ENCODE measurements at places on chromosomes 7 and 10. TPM values are rescaled to one million over a fixed set of nuclear protein-coding genes. Genes with fewer than 3 reads are reported as not detected.

- DNase-seq = no peak
Measured at GRCh38 chr7:155652156-155653114, 8.0 kb downstream of the RBM33 start.

GRCh38 chr7:112509402-112509801 is 28.6 kb downstream of the LSMEM1 start:
- no peak for DNase-seq

DNA sequence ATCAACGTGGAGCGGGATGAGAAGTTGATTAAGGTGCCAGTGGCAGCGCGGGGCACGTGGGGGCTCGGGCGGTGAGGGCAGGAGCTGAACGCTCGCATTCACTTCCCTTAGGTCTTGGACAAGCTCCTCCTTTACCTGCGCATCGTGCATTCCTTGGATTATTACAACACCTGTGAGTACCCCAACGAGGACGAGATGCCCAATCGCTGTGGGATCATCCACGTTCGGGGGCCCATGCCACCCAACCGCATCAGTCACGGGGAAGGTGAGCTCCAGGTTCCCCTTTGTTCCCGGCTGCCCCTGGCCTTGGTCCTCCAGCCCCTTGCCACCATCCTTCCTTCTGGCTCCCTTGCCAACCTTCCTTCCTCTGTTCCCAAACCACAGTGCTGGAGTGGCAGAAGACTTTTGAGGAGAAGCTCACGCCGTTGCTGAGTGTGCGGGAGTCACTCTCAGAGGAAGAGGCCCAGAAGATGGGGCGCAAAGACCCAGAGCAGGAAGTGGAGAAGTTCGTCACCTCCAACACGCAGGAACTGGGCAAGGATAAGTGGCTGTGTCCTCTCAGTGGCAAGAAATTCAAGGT is 2.5 kb downstream of the UFSP1 start:
- no peak for DNase-seq

DNA sequence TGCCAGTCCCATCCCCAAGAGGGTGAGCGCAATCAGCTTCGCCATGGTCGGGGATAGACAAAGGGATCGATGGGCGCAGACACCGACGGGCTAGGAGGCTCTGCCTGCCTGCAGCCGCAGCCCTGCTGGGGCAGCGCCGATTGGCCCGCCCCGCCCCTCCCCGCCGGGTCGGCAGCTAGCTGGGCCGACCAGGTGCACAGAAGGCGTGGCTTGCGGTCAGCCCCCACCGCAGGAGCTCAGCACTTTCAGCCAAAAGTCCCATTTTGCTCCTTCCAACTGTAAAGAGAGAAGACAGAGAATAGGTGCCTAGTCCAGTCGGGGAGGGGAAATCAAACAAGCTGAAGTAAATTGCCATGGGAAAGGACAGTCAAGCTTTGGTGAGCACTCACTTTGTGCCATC is at the start of gene PON1:
Gene PON1 (minus strand): TSS at position 102 of the 400 bp plus-strand sequence. CDS start 57 bp downstream, at position 45.
- DNase-seq = no peak

DNA sequence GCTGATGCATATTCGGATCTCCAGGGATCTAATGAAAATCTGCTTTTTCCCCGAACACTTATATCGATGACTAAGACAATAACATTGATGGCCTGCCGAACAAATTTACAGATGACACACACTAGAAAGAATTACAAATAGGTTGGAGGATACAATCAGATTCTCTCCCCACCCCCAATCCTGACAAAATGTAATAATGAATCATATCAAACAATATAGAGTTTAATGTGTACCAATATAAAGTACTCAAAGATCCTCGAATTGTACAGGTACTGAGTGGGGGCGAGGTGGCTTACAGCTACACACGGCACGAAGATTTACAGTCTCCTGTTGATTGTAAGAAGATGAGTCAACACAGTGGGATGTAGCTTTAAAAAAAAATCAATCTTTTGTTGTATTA is 182.7 kb upstream of the MKLN1 start:
- DNase-seq = no peak

DNA sequence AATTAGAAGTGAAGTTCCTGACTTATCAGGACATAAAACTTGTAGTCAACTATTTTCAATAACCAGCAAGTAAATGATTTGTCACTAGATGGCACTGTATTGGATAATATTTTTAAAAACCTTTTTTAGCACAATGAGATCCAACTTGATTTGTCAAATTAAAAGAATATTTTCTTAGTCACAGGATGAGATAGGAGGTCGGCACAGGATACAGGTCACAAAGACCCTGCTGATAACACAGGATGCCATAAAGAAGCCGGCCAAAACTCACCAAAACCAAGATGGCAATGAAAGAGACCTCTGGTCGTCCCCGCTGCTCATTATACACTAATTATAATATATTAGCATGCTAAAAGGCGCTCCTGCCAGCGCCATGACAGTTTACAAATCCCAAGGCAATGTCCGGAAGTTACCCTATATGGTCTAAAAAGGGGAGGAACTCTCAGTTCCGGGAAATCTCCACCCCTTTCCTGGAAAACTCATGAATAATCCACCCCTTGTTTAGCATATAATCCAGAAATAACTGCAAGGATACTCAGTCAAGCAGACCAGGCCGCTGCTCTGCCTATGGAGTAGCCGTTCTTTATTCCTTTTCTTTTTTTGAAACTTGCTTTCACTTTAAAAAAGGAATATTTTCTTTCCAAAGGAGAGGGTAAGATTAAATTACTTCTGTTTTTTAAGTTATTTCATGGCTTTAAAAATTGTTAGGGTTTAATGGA is 255.7 kb upstream of the MKLN1 start:
- no peak for DNase-seq

DNA sequence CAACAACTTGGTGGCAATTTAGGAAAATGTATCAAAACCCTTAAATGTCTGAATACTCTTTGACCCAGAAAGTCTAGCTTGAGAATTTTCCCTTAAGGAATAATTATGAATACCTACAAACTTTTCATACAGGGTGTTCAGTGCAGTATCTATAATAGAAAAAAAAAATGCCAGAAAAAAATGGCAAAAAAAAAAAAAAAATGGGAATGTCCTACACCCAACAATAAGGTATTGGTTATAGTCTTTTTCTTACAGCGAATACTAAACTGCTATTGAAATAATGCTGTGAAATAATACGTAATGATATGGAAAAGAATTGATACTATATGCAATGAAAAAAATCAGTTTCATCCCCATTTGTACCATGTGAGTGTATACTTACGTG is 44.3 kb downstream of the ZNF800 start:
- no peak for DNase-seq

DNA sequence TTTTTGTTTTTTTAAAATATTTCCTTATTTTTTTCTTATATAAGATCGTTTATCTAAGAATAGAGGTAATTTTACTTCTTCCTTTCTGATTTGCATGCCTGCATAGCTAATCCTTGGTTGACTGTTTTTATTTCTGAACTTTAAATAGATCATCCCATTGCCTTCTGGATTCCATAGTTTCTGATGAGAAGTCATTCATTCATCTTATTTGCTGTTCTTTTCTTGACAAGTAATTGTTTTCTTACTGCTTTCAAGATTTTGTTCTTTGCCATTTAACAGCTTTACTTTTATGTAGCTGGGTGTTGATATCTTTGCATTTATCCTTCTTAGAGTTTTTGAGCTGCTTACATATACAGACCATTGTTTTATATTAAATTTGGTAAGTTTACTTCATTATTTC is 437.9 kb downstream of the SDK1 start:
- DNase-seq = no peak

GRCh38 chr10:79286318-79286951 is 60.8 kb upstream of the PPIF start:
- peak; percentile 91 for DNase-seq

The PVRIG gene
- total RNA-seq = not detected

The NSUN5 gene
- 12.2 TPM for total RNA-seq

The PHKG1 gene
- total RNA-seq = 19.7 TPM

Measured in heart left ventricle (tissue), 16 donors.